NCI-H2081 (cell line): ENCODE measurements at places on chromosomes 3 and 15.

- DNase-seq, result no peak
These were observed 613.8 kb upstream of the TBL1XR1 start for GRCh38 chr3:177811112-177811511.

DNA sequence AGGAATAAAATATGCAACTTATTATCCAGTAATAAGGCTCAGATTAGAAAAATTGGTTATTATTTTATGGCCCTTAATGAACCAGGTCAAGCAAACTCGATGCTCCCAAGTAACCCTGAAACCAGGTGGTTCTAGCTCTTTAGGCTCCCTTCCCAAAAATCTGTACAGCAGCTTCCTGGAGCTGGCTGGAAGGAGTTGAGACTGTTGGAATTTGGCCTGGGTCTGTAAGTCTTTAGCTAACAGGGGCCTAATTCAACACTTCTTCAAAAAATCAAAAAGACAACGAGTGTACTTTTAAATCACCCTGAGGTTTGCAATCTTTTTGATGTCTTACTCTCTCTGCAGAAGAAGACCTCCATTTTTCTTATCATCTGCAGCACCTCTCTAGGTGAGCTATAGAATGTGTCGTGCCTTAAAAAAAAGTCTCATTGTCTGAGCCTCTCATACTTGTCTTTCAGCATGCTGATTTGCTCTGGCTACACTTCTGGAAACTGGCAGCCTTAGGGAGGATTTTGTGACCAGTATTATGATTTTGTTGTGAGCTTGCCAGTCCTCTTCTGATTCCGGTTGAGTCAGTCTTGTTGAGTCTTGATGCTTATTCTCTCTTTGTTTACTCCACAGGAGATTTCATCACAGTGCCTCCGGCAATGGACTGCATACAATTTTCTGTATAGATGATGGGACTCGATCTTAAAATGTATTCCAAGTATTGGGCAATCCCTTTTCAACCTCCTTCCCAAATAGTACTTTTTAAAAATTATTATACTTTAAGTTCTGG lies 235.0 kb upstream of the KBTBD8 start:
- no peak for DNase-seq

GRCh38 chr3:125107363-125107762 lies 51.6 kb upstream of the HEG1 start:
- no peak for DNase-seq

- DNase-seq, result no peak
These were observed 72.0 kb downstream of the FAM43A start for GRCh38 chr3:194757647-194758061.

DNA sequence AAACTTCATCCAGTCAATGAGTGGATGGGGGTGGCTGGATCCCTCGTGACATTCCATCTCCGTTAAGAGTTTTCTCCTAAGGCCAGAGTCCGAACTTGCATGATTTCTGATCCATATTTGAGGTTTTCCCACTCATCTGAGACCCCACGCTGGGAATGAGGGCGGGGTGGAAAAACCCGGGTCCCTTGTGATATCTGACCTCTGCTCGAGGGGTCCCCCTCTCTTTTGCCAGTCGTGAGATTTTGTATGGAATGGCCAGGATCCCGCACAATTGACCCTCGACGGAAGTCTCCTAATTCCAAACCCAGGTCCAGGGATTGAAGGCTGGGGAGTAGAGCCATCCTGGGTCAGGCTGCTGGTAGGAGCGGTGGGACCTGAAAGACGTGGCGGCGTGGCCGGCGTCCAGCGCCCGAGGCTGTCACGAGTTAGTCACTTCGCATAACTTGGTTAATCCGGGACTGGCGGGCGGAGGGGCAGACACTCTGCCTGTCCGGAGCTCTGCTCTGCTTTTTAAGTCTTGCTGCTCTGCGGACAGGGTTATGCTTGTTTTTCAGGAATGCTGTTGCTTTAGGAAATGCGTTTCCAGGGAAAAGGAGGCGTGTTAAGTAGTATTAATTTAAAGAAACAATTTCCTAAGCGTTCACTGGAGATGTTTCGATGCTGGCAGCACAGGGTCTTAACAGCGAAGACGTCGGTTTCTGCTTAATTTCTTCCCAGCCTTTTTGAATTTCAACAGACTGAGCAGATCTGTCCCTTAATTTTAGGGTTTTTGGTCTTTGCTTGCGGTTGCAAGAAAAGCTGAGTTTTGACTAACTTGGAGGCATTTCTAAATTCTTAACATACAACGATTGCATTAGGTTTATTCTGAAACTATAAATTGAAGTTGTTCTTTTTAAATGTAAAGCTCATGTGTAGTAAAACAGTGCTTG lies 69.7 kb upstream of the LRRFIP2 start:
- DNase-seq, result no peak

GRCh38 chr15:35958021-35958420 lies 412.1 kb upstream of the DPH6 start:
- peak; percentile 93 for DNase-seq

DNA sequence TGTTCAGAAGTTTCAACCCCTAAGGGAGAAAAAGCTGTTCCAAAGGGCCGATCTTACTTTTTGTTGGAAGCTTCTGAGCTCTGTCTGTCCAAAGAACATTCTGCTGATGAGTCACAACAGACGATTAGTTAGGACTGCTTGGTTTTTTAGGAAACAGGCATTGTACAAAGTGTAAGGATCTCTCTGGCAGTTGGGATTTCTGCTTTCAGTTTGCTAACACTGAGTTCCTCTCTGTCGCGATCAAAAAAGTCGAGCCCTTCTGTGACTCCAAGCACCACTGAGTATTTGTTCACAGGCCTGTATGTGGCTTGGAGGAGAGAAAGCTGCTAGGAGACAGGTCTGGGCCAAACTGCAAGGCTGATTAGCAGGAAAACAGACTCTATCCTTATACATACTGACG lies 91.8 kb upstream of the PFN2 start:
- no peak for DNase-seq

GRCh38 chr3:175980486-175981090 lies 1121.5 kb downstream of the NAALADL2 start:
- DNase-seq, result no peak

- DNase-seq, result no peak
These were observed 512.7 kb upstream of the CDIN1 start for GRCh38 chr15:36066757-36067156.

GRCh38 chr3:186950402-186951093 lies 20.2 kb downstream of the ST6GAL1 start:
- no peak for DNase-seq

DNA sequence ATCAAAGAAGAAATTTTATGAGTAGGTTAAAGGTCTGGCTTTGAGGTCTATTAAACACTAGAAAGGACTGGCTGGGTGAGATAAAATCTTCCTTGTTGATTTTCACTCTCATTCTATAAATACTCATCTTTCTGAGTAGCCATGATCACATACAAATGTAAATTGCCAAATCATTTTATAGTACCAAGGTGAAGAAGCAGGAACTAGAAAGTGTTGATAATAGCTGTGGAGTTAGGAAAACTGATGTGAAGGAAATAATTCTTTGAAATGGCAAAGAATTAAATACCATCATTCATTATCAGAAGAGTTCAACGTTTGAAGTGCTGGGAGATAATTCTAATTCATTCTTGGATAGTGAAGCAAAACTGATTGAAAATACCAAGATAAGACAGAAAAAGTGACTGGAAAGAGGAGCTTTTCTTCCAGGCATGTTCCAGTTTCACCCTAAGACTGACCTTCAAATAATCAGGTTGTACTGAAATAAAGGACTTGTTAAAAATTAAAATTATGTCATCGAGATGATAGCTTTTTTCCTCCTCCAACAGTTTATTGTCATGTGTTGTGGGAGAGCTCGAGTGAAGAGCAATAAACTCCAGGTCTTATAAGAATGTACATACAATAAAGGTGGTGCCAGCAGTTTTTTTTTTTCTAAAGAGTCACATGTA lies 17.4 kb downstream of the THBS1 start:
- DNase-seq, result no peak

DNA sequence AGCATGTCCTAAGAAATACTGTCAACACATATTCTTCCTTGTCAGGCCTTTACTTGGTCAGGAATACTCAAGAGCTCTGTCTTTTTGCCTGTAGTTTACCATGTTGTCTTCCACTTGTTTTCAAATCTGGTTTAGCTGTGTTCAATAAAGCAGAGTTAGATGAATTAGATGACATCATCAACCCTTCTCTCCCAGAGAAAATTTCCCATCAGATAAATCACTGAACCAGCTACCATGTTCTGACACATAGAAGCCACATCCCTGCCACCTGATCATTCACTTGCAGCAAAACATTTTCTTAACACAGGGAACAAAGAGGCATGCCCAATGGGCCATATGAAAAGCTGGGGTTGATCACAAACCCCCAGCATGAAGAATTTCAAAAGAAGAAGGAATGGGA lies 42.1 kb downstream of the TERC start:
- no peak for DNase-seq

DNA sequence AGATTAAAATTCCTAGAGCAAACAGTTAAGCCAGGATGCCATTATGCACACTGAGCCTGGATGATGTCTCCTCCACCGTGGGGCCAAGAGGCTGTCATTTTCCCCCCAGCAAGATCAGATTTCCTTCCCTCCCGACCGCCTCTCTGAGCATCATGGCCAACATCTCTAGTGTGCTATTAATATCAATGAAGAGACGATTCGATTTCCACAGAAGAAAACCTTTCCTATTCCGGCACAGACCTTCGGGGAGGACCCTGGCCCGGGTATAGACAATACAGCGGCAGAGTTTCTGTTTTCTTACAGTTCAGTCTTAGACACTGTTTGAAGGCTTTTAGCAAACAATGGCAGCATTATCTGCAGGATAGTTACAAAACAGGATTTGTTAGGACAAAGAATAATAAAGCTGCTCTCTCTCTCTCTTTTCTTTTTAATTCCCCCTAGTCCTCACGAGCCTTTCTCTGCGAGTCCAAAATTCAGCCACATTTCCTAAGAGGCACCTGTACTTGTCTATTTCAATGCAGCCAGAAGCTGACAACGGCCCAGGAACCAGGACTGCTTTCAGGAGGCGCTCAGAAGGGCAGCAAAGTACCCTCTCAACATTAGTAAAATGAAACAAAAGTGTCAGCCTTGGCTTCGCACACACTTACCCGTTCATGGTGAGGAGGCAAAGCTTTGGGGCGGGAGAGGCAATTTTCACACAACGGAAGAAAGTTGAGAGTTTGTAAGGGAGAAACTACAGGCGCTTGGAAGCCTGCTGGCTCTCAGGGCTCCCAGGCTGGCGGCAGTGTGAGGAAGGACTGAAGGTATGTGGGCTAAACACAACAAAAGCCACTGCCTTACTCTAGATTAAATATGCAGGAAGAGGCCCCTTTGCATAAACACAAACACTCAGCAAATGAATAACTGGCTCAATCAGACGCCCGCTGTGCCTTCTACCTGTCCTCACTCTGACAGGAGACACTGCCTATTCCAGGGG lies 278.0 kb downstream of the FOXP1 start:
- DNase-seq, result no peak

GRCh38 chr3:131795390-131796090 lies 239.3 kb downstream of the CPNE4 start:
- DNase-seq, result no peak
